Type B pancreatic cell (in vitro differentiated cells): ENCODE measurements at places on chromosomes 2 and 18. TPM values are rescaled to one million over a fixed set of nuclear protein-coding genes. Genes with fewer than 3 reads are reported as not detected.

The LINC00305 gene
- total RNA-seq = not detected in 2 replicates

DNA sequence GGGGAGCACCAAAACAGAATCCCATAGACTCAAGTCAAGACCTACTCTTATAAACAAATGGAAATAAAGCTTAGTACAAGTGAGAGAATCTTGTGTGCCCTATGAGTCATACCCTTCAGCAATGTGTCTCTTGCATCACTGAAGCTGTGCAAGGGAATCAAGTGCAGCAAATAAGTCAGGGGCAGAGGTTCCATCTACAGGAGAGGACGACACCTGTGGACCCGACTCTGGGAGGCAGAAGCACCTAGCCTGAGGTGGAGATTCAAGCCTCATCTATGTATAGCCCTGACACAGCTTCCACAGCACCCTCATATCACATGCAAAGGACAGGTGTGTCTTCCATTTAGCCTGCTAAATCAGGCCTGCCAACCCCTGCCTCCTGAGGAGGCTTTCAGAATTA lies 298.2 kb downstream of the CNTNAP5 start:
- no peak for DNase-seq

- no peak for DNase-seq
Observed at GRCh38 chr2:232421189-232421785, 14.6 kb downstream of the ALPG start.

GRCh38 chr2:181426672-181427071 lies 30.5 kb upstream of the ITGA4 start:
- no peak for DNase-seq

The GPD2 gene
- 25.3 and 56.3 TPM in 2 replicates for total RNA-seq

The RASGRP3 gene
- 0.94 and 1.1 TPM in 2 replicates for total RNA-seq

DNA sequence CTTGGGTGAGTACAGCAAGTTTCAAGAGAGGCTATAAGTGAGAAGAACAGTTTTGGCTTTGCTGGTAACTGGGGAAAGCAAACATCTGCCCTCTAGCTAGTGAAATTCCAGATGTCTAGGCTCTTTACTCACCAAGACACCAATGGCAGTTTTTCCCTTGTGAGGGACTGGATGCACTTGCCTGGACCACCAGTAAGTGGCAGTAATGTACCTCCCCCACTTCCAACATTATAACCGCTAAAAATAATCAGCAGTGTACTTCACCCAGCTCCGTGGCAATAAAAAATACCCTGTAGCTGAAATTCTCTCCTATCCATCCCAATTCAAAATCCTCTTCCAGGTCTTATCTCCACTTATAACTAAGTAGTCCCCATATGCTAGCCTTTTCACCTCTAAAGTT lies 383.9 kb downstream of the ARHGAP15 start:
- DNase-seq = no peak

DNA sequence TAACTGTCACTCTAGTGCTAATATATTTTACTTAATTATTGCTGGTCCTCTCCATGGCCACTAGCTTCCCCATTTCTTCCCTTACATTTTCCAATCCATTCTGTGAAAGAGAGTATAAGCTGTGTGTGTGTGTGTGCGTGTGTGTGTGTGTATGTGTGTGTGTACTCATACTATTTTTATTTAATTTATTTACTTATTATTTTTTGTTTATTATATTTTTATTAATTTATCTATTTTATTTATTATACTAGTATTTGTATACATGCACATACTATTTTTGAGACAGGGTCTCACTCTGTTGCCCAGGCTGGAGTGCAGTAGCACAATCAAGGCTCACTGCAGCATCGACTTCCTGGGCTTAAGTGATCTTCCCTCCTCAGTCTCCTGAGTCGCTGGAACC lies 59.6 kb downstream of the IKZF2 start:
- DNase-seq = no peak

The HPCAL1 gene
- total RNA-seq = 13.4 and 17.8 TPM in 2 replicates

DNA sequence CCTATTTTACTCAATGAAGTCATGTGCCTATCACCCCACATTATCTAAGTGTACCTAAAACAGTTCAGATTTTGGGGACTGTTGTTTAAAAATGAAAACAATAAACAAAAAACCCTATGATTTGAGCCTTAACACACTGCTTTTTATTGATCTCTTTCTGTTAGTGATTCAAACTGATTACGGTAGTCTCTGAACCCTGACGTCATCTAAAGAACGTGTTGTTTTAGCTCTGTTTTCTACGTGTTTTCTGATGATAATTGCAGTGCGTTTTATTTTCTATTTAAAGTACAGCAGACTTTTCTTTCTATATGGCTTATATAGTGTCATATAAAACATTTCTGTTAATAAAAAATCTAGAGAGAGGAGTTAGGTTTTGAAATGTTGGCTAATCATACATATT lies 93.9 kb upstream of the FAM237A start:
- no peak for DNase-seq

The GPR35 gene
- total RNA-seq = 3.6 and 3.9 TPM in 2 replicates

GRCh38 chr2:53342248-53342647 lies 425.4 kb upstream of the CHAC2 start:
- no peak for DNase-seq

DNA sequence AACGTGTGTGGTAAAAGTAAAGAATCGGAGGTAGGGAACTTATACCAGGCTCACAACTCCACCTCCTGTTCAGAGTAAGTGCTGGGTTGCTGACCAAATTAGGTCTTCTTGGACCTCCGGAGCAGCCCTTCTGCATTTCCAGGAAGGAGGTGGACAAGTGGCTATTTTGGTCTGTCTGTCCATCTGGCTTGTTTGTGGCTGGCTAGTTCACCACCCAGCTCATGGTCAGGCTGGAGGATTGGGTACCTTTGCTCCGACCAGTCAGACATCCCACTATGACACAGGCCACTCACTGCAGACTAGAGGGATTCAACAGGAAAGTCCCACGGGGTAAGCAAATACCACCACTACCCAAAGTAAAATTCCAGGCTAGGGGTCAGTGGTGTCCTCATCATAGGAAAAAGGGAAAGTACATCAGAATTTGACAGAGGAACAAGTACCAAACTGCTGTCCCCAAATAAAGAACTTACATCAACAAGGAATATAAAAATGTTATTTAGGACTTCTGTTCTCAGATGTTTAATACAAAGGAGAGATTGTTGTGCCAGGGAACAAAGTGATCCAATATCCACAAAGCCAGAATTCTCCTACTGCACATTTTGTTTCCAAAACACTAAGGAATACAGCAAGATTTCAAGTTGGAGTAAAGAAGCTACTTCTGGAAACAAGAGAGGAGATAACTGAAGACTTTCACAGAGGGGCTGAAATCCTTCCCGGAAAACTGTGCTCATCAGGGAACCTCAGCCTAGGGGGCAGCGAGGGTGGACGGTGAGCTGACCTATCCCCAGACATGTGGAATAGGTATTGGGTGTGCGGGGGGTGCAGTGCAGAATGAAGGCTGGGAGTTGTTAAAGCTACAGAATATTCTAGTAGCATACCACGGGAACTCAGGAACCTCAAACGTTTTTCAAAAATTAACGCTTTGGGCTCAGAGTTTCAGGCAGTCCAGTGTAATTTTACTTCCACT lies 56.9 kb downstream of the BCL2 start:
- no peak for DNase-seq

DNA sequence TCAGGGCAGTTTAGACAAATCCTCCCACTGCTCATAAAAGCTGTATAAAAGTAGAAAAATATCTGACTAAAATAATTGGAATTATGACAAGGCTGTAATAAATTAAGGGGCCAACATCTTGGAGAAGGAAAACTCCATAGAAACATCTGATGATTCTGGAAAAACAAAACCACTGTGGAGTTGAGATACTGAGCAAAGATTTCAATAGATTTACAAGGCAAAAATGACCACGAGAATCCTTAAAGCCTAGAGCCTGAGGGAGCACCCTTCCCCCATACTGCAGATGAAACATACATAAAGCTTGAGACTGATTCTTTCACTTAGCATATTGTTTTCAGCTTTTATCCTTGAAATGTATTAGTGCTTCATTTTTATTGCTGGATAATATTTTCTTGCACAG lies 286.4 kb upstream of the MMADHC start:
- no peak for DNase-seq

DNA sequence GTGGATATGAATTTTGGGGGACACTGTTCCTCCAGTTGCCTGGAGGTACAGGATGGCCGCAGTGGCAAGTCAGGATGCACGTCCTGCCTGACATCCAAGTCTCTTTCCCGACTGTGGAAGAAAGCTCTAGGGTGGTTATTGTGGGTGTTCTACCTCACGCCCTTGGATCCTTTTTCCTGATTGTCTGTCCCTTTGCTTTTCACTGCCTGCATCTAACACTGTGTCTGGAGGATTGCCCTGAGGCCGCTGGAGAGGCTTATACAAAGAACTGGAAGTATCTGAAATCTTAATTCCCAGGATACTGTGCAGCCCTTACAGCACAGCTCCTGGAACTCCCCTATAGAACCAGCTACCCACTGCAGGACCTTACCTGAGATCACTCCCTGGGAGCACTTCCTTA lies 250.5 kb downstream of the TFCP2L1 start:
- no peak for DNase-seq

GRCh38 chr2:86371527-86371926 lies 34.1 kb upstream of the REEP1 start:
- DNase-seq = no peak

The TTLL4 gene
- total RNA-seq = 59.2 and 79.8 TPM in 2 replicates

- no peak for DNase-seq
Observed at GRCh38 chr2:3396920-3397559, 17.5 kb downstream of the TRAPPC12 start.

DNA sequence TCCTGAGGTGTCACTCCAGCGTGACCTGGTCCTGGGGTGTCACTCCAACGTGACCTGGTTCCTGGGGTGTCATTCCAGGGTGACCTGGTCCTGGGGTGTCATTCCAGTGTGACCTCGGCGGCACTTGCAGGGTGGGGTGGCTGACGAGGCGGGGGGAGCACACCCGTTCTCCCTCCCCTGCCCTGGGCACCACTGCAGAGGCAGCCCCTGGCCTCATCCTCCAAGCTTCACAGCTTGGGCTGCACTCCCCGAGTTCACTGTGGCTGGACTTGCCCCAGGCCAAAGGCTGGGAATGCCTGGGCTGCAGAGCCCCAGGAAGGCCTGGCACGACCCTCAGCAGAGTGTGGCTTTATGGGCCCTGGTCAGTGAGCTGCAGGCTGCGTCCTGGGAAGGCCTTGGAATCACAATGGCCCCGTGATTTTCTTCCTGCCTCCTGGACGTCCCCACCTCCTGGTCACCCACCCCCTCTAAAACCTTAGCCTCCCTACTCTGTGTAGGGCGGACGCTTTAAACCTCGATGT lies 88.3 kb downstream of the NFATC1 start:
- no peak for DNase-seq

DNA sequence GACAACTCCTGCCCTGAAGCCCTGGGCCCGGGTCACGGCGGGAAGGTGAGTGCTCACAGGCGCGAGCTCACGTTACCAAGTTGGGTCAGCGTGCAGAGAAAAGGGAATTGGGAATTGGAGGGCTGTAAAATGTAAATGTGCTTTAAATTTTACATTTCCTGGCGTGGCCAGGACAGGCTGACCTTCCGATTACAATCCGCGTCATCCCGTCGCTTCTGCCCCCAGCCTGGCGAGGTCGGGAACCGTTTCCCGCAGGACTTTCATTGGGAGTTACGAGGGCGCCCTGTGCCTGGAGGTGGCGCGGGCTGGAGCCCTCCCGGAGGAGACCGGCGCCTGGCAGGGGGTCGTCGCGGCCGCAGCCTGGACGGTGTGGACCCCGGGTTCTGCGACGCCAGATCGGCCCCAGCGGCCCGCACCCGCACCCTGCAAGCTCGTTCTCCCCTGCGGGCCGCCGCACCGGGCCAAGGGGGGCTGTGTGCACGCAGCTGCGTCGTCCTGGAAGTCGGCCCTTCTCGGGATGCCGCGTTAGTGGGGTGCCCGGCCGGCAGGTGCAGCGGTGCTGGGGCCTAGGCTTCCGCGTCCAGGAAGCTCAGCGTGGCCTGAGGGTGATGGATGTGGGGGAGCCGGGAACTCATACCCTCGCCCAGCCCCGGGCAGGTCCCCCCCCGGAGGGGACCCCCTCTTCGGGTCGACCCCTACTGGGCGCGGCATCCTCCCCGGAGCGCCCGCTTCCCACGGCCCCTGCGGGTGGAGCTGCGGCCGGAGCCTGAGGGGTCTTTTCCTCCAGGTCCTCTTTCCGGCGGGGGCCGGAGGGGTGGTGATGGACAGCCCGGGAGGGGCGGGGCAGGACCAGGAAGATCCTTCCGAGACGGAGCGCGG lies 63.9 kb downstream of the LRRFIP1 start:
- DNase-seq = no peak

The HOXD3 gene
- total RNA-seq = 25.4 TPM in 1 of 2 replicates, not detected in the other

DNA sequence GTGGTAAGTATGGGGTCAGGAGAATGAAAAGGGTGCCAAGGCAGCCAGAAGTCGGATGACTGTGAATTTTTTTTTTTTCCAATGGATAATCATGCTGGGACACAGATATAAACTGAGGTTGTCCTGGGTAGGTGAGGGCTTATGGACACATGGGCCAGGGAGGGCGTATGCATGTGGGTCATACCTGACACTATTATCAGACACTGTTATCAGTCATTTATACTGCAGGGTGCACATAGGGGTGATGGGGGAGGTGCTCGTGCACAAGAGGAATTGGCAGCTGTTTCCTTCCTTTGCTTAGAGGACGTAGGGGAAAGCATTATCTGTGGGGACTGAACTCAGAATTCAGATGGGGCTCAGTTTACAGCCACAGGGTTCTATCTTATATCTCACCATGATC lies 10.1 kb downstream of the CTIF start:
- DNase-seq = no peak

The FAP gene
- 0.71 and 27.3 TPM in 2 replicates for total RNA-seq

- no peak for DNase-seq
Observed at GRCh38 chr2:192828947-192829346, 634.2 kb upstream of the TMEFF2 start.

GRCh38 chr2:71889759-71890684 lies 257.6 kb downstream of the CYP26B1 start:
- DNase-seq = no peak

The ADD2 gene
- total RNA-seq = 1.6 and 5.0 TPM in 2 replicates
